Hematopoietic multipotent progenitor cell treated with erythropoietin and hydrocortisone succinate and interleukin-3 and kit ligand, for 4 days (in vitro differentiated cells): ENCODE measurements at places on chromosomes 11 and 22.

DNA sequence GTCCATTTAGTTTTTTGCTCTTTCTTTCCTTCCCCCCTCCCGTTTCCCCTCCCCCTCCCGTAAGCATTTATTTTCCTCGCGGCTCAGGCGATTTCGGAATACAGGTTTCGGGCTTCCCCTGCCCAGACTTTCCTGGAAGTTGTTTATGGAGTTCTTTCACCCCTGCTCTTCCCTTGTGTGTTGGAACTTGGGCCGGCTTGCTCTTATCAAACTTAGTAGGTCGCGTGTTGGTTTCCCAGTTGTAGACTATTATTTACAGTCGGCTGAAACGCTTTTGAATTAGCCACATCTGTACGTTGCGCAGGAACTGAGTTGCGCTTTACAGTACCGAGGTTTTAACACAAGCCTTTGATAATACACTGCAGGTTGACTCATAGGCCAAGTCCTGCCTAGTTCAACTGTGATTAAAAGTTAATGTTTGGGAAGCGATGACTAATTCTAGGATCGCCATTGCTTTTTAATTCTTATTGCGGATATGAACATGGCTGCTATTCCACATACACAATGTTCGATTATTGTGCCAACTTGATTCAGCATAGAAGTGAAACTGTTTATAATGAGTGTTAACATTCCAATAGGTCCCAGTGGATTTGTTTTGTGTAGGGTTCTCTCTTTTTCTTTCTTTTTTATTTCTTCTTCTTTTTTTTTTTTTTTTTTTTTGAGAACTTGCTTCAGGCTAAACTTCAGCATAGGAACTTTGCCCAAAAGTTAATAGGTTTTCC, 1.7 kb downstream of the YAP1 start:
- peak; percentile 21 for DNase-seq

DNA sequence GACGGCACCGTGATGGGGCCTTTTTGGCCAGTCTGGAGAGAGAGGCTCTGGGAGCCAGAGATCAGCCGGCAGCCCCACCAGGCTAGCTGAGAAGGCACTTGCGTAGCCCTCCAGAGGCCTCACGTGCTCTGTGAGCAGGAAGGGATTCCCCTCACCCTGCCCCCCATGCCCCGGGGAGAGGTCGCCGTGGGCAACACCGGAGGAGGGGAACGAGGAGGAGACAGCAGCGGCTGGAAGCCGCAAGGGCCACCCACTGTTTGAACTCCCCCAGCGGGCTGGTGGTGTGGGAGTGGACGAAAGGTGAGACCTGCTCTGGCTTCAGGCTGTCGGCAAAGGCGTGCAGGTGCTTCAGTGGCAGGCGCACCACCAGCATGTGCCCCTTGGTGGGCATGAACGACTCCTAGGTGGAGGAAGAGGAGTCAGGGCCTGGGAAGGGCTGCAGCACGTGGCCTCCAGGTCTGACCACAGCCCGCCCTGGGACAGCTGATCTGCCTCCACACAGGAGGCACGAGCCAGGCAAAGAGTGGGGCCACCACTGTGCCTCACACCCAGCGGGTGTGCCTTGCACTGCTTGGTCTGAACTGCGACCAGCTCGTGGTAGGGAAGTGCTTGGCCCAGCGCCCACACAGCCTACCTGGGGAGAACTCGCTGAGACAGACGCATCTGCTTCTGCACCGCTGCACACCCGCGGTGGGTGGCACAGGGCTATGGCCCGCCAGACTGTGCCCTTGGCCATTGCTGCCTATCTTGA, 99.9 kb downstream of the MED15 start:
- DNase-seq: no peak

DNA sequence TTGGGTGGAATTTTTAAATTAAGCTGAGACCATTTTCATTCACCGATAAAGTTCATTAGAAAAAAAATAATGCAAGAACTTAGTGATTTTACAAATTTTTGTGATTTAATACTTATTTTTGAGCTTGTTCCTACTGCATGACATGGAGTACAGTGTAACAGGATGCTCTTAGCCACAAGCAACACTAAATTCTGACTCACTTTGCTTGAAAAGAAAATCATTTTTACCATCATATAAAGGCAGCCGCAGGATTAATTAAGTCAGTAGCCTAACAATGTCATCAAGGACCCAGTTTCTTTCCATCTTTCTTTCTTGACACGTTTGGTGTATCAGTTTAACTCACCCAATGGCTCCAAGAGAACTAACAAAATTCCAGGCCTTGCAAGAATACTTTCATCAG, 540.3 kb upstream of the LUZP2 start:
- no peak for DNase-seq

- peak; percentile 56 for DNase-seq
Measured at GRCh38 chr11:110409174-110409573, 20.6 kb upstream of the FDX1 start.

- DNase-seq: no peak
Measured at GRCh38 chr11:130636722-130637464, 188.4 kb downstream of the ADAMTS15 start.

- DNase-seq: no peak
Measured at GRCh38 chr11:86760577-86760976, 39.8 kb upstream of the PRSS23 start.

DNA sequence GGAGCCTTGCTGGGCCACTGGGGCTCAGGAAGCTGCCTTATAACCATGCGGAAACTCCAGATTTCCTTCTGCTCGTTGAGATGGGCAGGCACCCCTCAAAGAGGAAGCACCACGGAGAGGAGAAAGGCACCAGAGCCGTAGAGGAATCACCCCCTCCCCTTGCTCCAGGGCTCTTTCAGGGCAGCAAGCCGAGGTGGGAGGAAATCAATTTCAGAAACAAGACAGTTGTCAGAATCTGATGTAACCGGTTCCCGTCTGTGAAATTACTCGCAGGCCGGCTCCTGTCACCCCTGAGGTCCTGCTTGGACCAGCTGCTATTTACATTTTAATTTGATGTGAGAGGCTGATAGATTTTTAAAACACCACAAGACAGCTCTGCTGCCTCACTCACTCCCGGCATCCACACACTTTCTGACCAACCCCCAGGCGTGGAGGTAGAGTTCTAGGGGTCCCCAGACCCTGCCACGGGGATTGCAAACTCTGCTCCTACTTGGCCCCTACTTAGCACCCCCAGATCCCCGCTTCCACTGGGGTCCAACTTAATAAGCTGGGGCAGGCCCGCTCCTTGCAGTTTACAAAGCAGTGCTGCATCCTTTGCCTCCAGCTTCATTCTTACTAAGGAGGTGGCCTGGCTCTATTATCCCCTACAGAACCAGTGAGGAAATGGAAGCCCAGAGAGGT, 162.5 kb downstream of the CEP164 start:
- DNase-seq: peak; percentile 56

- DNase-seq: no peak
Measured at GRCh38 chr11:116199182-116199581, 573.6 kb downstream of the BUD13 start.

DNA sequence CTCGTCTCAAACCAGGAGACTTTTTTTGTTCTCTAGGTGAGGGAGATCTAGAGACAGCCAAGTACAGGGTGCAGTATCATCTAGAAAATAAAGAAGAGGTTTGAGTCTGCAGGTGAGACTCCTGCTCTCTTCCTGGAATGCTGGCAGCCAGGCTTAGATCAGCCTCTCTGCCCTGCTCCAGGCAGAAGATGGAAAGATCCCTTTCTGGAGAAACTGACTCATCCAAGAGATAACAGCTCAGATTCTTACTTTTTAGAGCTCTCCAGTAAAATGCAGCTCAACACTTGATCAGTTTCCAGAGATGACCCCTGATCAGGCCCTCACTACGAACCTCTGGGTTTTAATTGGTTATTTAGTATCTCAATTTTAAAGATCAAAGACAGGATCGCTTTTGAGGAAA, 44.6 kb upstream of the EHF start:
- no peak for DNase-seq

- no peak for DNase-seq
Measured at GRCh38 chr11:14330881-14331280, 28.1 kb downstream of the RRAS2 start.

- DNase-seq: no peak
Measured at GRCh38 chr11:76090821-76091220, 115.5 kb downstream of the WNT11 start.

DNA sequence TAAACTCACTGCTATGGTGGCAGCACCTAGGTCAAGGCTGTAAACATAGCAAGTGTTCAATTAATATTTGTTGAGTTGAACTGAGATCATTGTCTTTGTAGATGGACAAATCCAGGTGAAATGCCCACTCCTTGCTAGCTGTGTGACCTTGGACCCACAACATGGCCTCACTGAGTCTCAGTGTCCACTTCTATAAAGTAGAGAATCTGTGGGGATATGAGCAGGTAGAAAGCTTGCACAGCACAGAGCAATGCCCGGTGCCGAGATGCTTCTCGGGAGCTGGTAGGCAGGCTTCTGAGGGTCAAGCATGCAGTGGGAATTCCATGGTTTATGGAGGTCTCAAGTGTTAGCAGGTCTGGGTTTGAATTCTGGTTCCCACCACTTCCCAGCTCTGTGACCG, 97.9 kb upstream of the SYT13 start:
- no peak for DNase-seq

- DNase-seq: no peak
Measured at GRCh38 chr11:59463190-59463641, 6.5 kb downstream of the OR4D6 start.

GRCh38 chr22:39369186-39369585, 19.4 kb downstream of the SYNGR1 start:
- no peak for DNase-seq

DNA sequence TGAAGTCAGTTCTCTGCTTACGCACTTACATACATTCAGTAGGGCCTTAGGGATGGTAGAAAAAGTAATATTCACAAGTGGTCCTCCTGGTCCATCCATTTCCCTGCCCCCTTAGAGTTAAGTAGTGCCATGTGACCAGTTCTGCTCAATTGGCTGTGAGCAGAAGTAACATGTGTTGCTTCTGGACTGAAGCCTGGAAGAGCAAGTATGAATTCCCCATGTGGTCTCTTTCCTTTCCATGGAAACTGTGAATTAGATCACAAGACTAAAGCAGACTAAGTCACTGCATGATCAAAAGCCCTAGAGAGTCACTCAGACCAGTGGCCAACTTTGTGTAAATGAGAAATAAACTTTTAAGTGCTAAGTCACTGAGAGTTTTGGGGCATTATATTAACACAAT, 341.7 kb upstream of the CADM1 start:
- DNase-seq: no peak

DNA sequence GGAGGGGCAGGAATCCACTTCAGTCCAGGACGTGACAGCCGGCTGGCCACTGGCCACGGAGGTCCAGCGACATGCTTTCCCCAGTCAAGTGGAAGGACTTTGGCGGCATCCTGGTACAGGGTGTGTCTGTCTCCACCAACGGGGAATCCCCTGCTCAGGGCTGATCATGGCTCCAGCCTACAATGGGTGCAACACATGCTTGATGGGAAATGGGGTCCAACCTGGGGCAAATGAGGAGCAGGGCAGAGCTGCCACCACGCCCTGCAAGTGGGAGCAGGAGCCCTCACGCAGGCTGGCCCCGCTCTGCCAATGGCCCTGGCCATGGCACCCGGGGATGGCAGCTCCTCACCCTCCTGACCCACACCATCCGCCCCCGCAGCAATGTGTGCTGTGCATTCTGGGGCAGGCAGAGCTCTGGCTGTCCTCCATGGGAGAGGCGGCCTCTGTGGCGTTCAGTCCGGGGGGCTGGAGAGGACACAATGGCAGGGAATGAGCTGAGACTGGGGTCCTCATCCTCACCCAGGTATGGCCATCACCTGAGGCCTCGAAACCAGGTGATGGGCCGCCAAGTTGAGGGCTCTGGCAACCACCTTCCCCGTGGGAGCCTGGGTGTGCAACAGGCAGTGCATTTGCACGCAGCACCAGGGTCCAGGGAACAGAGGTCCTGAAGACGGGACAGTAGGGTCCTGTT, 5.8 kb upstream of the SEPTIN5 start:
- DNase-seq: no peak

GRCh38 chr11:102482433-102482832, 29.9 kb upstream of the TMEM123 start:
- DNase-seq: no peak

DNA sequence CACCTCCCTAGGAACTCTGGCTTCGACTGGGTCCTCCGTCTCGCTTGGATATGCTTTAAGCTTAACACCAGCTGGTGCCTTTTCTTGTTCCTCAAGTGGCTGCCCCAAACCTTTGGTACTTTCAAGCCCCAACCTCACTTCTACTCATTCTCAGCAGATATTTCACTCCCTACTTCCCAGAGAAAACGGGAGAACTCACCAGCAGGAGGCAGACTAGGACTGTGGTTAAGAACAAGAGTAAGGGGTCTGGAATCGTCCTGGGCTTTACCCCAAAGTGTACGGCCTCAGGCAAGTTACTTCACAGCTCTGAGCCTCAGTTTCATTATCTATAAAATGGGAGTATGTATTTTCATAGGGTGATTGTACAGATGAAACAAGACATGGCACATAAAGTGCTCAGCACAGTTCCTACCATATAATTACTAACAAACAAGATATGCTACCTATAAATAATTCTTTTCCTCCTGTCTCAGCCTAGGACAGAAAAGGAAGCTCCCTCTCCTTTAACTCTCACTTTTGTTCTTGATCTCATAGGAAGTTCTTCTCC, 37.8 kb downstream of the PAMR1 start:
- peak; percentile 25 for DNase-seq

DNA sequence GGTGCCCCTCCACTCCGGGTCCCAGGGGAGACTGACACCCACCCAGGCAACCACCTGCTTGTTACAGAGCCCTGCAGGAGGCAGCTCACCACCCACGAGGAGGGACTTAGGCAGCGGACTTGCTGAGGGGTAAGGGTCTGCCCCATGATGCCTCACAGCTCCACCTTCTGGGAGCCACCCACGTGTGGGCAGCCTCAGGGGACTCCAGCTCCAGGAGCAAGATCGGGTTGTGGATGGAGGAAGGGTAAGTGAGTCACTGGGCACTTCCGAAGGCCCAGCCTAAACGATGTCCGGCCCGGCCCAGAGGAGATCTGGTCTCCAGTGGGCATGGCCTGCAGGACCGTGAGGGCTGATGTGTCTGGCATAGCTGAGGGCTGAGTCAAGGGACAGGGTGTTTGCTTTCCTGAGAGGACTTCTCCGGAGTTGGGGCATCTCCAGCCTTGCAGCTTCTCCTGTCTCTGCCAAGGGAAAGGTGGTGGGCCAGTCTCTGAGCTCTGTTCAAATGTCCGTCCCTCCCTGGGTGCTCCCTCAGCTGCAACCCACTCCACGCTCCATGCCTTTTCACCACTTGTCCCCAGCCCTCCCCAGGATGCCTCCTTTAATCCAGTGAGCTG, 32.3 kb upstream of the P2RY2 start:
- no peak for DNase-seq

GRCh38 chr22:39176143-39176713, 23.7 kb upstream of the CBX7 start:
- no peak for DNase-seq

GRCh38 chr11:121870206-121871045, 245.6 kb downstream of the BLID start:
- no peak for DNase-seq

DNA sequence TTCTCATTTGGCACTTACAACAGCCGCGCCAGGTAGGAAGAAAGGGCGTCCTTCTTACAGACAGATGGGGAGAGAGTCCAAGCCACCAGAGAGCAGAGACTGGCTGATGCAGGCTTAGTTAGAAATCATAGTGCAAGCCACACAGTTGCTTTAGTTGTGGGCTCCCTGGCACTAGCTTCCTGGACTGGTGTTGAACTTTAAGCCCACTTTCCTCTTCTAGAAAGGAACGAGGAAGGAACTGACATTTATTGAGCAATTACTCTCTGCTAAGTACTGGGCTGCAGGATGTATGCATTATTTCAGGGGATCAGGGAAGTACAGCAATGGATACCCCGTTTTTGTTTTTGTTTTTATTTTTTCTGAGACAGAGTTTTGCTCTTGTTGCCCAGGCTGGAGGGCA, 3.0 kb downstream of the BACE1 start:
- peak; percentile 30 for DNase-seq

GRCh38 chr11:46308631-46309419, 31.4 kb downstream of the CREB3L1 start:
- DNase-seq: peak; percentile 84
